Activated B cell treated with CpG ODN at 0.5 μM for 24 hours (primary cell): ENCODE measurements at places on chromosomes 4 and X.
A peak's percentile ranks its signal among the peaks of the same experiment; 100 is the strongest.

- no peak overlapping the region for H3K4me3 ChIP-seq
- no peaks in the 10 kb centered on the region for H3K4me1 ChIP-seq
- peak overlapping the region; percentile 51 for H3K27ac ChIP-seq
- H3K27me3 ChIP-seq, result no peaks in the 10 kb centered on the region
- DNase-seq, result no peak
Measured at GRCh38 chr4:25801594-25801993, 61.2 kb downstream of the SEL1L3 start.

DNA sequence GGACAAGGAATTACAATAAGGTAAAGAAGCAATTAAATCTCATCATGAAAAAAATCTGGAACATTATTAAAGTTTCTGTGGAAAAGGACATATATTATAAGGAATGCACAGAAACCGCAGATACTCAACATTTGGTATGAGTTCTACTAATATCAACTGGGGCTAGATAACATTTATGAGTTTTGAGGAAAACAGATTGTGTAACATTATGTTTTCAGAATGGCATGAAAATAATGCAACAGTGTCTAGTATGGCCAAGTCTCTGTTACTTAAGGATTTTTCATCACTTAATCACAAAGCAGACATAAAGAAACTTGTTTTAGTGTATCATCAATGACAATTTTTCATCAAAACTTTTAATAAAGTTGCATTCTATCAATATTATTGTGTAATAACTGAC is 785.0 kb downstream of the GLUD2 start:
- no peaks in the 10 kb centered on the region for H3K27me3 ChIP-seq
- H3K4me3 ChIP-seq, result no peak overlapping the region
- no peaks in the 10 kb centered on the region for H3K4me1 ChIP-seq
- no peak for DNase-seq
- H3K36me3 ChIP-seq, result no peaks in the 10 kb centered on the region
- H3K27ac ChIP-seq, result no peak overlapping the region

- no peaks in the 10 kb centered on the region for H3K36me3 ChIP-seq
- no peaks in the 10 kb centered on the region for H3K4me1 ChIP-seq
- H3K27me3 ChIP-seq, result no peaks in the 10 kb centered on the region
- H3K27ac ChIP-seq, result no peak overlapping the region
Measured at GRCh38 chrX:68163441-68163840, 269.9 kb downstream of the OPHN1 start.

DNA sequence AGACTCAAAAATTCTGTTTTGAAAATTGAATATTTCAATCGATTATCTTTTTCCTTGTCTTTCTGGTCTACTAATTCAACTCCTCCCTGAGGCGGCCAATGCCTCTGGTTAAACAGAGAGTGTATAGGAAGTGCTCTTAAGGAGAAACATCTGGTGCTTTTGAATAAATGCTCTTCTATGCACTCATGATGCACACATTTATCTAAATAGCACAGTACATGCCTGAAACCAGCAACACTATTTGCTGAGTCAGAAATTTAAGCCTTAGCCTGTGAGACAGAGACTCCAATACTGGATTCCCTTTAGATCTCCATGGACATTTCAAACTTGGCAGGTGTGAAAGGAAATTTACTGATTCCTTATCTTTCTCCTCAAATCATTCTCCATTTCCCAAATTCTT is 118.6 kb downstream of the SLIT2 start:
- DNase-seq, result no peak

DNA sequence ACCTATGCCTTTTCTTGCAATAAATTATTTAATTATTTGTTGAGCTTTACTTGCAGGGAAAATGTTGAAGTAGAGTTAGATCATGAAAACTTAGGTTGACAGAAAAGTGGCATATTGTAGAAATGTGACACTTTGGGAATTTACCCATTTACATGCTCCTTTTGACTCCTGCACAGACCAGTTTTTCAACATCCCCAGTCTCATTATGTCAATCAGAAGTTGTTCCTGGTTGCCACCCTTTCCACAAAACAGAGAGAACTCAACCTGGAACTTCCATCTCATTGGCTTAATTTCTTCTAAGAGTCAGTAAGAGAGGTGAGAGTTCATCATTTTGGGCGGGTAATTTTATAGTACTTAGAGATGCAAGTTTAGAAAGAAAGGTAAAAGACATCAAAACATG is 284.6 kb upstream of the ANKRD50 start:
- no peak overlapping the region for H3K27ac ChIP-seq
- no peaks in the 10 kb centered on the region for H3K27me3 ChIP-seq
- no peaks in the 10 kb centered on the region for H3K4me1 ChIP-seq
- H3K36me3 ChIP-seq, result no peaks in the 10 kb centered on the region
